ENCODE measurements at places on chromosomes 12 and 14.
A peak's percentile ranks its signal among the peaks of the same experiment; 100 is the strongest.

DNA sequence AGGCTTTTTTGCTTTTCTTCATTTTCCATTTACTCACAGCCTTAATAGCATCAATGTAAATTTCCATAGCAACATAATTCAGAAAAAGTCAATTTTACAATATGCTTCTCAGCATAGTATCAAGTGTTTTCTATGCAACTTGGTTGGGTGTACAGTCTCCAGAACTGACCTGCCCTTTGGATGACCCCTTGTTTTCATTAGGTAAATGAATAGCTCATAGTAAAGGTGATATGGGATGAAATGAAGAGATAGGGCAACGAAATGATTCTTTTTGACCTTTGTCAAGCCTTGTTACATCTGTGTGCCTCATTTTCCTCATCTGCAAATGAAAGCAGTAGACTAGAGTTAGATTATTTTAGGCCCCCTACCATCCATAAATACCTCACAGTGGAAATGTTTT, 1081.0 kb downstream of the TMTC2 start:
- DNase-seq, result no peak

GRCh38 chr14:53310412-53310811, 157.3 kb upstream of the DDHD1 start:
- no peak for DNase-seq

GRCh38 chr14:72828604-72829003, 65.3 kb downstream of the DPF3 start:
- no peak for DNase-seq

- no peak for DNase-seq
Measured at GRCh38 chr14:100616854-100617409, 29.7 kb upstream of the BEGAIN start.

DNA sequence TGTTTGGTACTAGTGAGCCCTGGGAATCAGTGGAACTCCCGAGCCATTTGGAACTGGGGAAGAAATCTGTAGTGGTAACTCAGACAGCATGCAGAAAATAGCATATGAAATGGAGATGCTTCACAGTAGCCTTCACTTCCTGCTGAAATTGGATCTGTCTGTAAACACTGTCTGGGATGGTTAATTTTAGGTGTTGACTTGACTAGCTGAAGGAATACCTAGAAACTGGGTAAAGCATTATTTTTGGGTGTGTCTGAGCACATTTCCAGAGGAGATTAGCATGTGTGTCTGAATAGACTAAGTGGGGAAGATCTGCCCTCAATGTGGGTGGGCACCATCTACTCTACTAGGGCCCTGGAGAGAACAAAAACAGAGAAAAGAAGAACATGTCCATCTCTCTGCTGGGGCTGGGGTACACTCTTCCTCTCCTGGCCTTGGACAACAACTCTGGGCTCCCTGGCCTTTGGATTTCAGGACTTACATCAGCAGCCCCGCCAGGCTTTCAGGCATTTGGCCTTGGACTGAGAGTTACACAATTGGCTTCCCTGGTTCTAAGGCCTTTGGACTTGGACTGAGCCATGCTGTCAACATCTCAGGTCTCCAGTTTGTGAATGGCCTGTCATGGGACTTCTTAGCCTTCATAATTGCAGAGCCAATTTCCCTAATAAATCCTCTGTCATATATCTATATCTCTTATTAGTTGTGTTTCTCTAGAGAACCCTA, 14.0 kb upstream of the CRADD start:
- no peak for DNase-seq

GRCh38 chr12:110124269-110124995, at the start of gene IFT81:
Gene IFT81 (plus strand): TSS chr12:110124357. CDS start chr12:110127381, 3,024 bp downstream.
- DNase-seq, result peak; percentile 95

DNA sequence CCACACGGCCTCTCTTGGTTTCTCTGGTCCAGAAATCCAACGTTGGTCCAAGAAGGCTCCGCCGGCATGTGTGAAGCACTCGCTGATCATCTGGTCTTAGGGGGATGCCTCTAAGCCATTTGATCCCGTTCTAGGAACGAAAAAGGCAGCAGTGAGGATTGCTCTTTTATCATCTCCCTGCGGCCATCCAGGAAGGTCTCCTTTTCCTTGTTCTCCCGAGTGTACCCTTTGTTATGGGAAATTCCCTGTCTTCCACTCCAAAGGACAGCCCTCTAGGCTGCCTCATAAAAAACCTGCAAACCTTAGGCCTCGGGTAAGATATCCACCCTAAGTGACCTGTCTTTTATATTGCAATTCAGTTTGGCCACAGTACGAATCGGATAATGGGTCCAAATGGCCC, 85.8 kb downstream of the TMTC3 start:
- DNase-seq, result no peak

DNA sequence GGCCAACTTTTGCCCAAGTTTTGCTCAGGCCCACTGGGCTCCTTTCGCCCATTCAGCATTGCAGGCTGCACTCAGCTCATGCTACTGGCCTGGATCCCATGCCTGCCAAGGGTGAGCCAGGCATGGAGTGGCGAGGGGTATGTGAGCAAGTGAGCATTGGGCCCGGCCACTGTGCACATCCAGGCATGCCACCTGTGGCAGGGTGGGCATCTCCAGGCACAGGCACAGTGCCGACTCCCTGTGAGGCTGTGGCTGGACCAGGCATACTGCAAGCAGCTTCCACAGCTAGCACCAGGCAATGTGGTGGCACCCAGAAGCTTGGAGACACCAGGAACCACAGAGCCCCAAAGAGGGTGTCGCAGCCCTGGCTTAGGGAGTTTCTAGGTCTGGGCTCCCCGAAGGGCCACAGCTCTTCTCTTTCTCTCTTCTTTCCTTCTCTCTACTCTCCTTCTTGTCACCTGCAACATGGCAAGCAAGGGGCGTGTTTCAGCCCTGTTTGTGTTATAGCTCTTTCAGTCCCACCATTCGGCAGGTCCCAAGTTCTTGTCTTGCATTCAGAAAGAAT, 15.6 kb downstream of the FAM186A start:
- DNase-seq, result no peak

GRCh38 chr12:43069768-43070221, 480.2 kb upstream of the PRICKLE1 start:
- DNase-seq, result no peak

DNA sequence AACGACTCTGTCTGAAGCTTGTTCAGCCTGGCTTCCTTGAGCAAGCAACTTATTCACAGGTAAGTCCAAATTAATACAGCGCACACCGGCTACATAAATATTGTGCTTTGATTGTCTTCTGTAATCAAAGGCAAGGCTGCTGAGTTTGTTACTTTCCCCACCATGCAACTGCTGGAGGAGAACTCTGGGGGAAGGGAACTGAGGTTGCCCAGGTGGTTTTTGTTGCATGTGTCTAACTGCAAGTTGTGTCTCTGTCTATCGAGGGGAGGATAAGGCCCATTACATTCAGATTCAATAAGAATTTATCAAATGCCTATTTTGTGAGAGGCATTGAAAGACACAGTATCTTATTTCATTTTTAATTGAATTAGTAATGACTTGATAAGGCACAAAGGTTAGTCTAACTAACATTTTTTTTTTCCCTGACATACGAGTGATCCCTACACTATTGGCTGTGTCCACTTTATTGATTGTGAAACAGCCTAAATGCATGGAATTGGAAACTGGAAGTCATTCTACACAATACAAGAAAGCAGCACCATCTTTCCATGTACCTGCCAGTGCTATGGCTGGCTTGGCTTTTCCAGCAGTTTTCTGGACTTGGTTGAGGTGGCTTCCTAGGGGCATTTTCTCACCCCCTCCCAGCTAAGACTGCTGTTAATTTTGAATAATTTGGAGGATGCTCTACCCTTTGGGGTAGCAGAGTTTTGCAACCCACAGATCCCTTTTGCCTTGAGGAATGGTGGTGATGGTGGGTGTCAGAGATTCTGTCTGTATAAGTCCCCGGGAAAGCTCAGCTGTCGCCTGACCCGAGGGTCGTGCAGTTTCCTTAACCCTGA, 951 bp upstream of the CHST11 start:
- no peak for DNase-seq

DNA sequence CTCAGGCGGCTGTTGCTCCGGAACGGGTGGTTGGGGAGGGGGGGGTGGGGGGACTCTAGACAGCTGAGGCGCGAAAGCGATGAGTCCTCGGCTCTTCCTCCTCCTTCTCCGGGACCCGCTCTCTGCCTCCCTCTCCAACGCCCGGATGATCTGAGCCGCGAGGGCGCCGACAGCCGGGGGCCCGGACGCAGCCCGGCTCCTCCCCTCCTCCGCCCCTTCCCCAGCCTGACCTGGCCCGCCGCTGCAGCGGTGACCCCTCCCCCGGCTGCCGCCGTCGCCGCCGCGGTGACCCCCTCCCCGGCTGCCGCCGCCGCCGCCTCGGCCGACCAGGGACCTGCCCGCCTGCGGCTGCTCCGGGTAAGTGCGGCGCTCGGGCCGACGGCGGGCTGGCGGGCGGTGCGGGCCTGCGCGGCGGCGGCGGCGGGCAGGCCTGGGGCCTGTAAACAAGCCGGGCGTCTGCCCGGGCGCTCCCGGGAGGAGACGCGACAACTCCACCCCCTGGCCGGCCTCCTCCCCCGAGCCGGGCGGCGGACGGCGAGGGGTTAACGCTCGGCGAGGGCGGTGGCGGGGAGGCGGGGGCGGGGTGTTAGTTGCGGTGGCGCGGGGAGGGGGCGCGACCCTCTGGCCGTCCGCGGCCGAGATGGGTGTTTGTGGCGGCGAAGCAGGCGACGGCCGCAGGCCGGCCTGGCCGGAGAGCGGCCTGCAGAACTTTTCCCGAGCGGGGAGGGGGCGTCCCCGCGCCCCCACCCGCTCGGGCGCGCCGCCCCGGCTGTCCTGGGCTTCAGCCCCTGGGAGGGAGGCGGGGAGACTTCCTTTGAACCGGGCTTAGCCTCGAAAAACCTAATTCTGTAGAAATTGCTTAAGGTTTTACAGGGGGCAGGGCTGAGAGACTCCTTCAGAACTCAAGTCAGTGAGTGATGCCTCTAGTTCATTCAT, 568 bp downstream of the PPM1A start:
- peak; percentile 69 for DNase-seq

DNA sequence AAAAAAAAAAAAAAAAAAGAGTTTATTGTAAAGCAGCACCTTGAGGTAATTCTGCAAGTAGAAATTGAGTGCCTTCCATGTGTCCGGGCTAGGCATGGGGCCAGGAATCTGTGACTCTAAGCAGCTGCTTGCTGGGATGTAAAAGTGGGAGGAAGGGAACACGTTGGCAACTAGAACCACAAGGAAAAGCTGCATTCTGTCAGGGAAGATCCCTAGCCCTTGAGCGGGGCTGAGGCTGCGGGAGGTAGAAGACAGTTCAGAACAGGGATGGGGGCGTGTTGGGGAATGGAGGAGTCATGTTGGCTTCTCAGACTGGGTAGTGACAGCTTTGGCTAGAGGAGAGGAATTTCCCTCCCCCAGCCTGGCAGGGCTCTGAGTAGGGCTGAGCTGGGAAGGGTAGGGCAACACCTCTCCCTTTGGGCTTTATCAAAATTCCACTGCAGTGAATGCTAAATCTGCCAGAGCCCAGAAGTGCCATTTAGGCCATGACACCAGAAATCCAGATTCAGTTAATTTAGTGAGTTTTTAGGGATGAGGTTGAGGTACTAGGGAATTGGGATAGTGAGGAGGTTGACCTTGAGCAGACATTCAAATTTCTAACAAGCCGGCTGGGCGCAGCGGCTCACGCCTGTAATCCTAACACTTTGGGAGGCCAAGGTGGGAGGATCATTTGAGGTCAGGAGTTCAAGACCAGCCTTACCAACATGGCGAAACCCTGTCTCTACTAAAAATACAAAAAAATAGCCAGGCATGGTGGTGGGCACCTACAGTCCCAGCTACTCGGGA, 3.4 kb upstream of the TRAFD1 start:
- peak; percentile 88 for DNase-seq

- DNase-seq, result no peak
Measured at GRCh38 chr14:99603471-99604277, at the start of gene CCDC85C. Gene CCDC85C (minus strand): TSS chr14:99604207. CDS start chr14:99603959, 248 bp downstream.

DNA sequence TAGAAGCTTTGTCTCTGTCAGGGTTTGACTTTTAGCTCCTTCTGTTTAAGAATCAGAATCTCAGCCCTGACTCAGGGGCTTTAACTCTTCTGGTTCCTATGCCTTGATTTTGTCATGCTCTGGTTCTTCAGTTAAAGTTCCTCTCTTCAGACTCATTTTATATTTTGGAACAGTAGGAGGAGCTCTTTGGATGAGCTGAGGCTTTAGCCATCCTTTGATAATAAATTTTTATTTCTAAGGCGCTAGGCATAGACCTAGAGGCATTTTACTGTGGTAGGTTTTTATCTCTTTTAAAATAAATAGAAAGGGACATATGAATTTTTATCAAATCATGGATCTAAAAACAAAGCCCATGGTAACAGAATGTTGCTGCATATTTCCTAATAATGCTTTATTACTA, 51.7 kb downstream of the ATP23 start:
- no peak for DNase-seq

DNA sequence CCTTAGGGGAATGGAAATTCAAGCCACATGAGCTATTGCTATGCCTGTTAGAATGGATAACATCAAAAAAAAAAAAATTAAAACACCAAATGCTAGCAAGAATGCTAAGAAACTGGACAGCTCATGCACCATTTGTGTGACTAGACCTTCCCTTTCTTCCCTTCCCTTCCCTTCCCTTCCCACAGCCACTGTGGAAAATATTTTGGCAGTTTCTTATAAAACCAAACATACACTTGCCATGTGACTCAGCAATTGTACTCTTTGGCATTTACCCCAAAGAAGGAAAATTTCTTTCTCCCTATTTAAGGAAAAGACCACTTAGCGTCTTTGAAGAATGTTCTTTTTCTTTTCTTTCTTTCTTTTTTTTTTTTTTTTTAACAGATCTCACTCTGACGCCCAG, 49.1 kb upstream of the FKBP4 start:
- DNase-seq, result no peak

GRCh38 chr12:17975239-17975638, 114.8 kb downstream of the RERGL start:
- no peak for DNase-seq

- DNase-seq, result no peak
Measured at GRCh38 chr14:100096656-100097055, 31.4 kb downstream of the EVL start.

- no peak for DNase-seq
Measured at GRCh38 chr12:42893803-42894202, 304.3 kb upstream of the PRICKLE1 start.

DNA sequence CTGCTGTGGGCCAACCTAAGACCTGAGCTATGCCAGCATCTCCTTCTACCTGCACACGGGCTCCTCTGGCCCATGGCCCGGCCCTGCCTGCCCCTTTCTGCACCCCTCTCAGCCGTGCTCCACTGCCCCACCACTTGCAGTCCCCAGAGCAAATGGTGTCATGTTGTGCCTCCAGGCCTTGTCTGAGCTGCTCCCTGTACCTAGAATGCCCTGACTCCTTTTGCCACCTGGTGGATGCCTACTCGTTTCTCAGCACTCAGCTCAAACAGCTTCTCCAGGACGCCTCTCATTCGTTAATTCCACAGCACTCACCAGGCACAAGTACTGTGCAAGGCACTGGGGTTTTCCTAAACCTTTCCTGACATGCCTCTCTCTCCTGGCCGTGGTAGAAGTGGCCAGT, 63.2 kb upstream of the PNMA1 start:
- no peak for DNase-seq

DNA sequence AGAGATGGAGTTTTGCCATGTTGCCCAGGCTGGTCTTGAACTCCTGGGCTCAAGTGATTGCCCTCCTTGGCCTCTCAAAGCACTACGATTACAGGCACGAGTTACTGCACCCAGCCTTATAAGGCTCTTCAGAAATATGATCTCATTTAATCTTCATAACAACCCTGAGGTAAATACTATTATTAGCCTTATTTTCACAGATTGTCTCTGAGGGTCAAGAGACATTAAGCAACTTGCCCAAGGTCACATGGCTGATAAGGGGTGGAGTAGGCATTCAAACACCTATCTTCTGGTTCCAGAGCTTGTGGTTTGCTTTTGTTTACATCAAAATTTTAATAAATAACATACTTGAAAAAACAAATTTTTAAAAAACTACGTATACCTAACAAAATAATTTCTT, 5.1 kb downstream of the PRKAG1 start:
- DNase-seq, result no peak

- DNase-seq, result no peak
Measured at GRCh38 chr14:81408595-81408994, 8.5 kb upstream of the STON2 start.
